Activated CD4-positive, alpha-beta memory T cell treated with anti-CD3 and anti-CD28 coated beads for 36 hours (primary cell): ENCODE measurements at places on chromosomes 12 and 14. TPM values are rescaled to one million over a fixed set of nuclear protein-coding genes. Genes with fewer than 3 reads are reported as not detected.
A peak's percentile ranks its signal among the peaks of the same experiment; 100 is the strongest.

DNA sequence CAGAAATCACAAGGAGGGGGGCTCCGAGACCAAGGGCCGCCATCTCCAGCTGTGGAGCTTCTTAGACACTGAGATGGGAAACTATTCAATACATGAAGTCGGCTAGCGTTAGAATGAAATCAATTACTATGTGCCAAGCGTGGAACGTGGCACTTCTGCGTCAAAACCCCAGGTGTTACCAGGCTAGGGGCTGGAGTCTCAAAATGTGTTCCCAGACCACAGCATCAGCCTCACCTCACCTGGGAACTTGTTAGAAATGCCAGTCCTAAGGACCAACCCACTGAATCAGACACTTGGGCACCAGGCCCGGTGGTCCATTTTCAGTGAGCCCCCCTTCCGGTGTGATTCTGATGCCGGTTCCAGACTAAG is 5.0 kb upstream of the SETD1B start:
- H3K27ac ChIP-seq, result peak overlapping the region; percentile 89
- H3K27me3 ChIP-seq, result no peaks in the 10 kb centered on the region
- H3K36me3 ChIP-seq, result peaks cover 30% of the 10 kb centered on the region
- H3K4me3 ChIP-seq, result peak overlapping the region; percentile 83
- no peak for DNase-seq

The FERMT2 gene
- 3.8 TPM for total RNA-seq

The KRT78 gene
- total RNA-seq, result not detected

DNA sequence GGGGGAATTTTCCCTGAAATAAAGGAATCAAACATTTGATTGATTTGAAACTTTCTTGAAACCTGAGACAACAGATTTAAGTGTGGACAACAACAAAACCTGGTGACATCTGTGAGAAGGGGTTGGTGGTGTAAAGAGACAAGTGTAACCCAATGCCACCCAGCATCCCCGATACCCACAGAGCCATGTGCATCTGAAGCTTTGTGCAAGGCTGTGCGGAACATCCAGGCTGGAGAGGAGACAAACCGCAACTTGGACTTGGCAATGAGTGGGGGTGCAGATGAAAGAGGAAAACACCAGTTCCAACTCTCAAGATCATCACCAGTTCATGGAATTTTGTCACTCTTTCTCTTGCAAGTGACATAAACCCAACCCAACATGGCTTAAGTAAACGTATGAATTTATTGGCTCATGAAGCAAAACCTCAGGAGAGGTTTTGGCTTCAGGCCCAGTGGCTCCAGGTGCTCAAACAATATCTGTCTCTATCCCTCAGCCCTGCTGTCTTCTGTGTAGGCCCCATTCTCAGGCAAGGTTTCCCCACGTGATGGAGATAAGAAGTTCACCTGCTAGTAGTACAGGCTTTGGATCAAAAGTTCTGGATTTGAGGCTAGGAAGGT is 55.2 kb upstream of the NTF3 start:
- no peak overlapping the region for H3K27ac ChIP-seq
- DNase-seq, result no peak
- H3K4me1 ChIP-seq, result no peaks in the 10 kb centered on the region

DNA sequence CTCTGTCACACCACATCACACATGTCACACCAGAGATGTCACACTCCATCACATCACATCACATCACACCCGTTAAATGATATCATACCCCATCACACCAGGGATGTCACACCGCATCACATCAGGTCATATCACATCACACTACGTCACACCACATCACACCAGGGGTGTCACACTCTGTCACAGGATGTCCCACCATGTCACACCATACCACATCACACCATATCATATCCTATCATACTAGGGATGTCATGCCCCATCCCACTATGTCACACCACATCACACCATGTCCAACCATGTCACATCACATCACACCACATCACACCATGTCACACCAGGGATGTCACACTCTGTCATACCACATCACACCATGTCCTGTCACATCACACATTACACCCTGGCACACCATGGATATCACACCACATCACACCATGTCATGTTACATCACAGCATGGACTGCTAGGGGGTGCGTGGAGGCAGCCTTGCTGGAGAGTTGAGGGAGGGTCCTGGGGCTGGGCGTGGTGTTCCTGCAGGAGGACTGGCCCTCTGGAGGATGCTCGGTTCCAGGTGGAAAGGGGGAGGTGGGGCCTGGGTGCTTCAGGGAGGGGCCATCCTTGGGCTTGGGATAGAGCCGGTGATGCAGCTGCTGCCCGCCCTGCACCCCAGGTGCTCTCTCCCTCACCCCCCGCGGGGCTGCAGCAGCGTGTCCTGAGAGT is 134.6 kb downstream of the TMEM121 start:
- peaks cover 20% of the 10 kb centered on the region for H3K27me3 ChIP-seq
- no peak for DNase-seq
- no peaks in the 10 kb centered on the region for H3K4me1 ChIP-seq
- H3K4me3 ChIP-seq, result no peak overlapping the region

The VDR gene
- total RNA-seq, result 156 TPM

DNA sequence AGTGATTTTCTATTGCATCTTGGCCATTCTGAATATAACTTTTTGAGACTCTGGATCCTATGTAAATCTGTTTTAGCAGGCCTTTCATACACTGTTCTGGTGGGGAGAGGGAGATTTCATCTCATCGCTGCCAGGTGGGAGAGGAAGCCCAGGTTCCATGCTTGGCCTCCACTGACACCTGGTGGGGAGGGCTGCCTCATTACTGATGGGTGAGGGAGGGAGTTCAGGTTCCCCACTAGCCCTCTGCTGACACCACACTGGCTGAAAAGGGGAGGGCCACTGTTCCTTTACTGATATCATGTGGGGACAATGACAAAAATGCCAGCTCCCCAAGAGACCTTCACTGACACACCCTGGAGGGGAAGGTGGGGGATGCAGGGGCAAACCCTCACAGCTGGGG is 2.4 kb upstream of the GALNT8 start:
- H3K27ac ChIP-seq, result no peak overlapping the region
- H3K4me3 ChIP-seq, result no peak overlapping the region
- H3K27me3 ChIP-seq, result peaks cover 20% of the 10 kb centered on the region
- no peaks in the 10 kb centered on the region for H3K4me1 ChIP-seq
- no peak for DNase-seq

- no peak overlapping the region for H3K4me3 ChIP-seq
- no peak overlapping the region for H3K27ac ChIP-seq
- no peaks in the 10 kb centered on the region for H3K36me3 ChIP-seq
- H3K27me3 ChIP-seq, result no peaks in the 10 kb centered on the region
- DNase-seq, result no peak
Measured at GRCh38 chr12:16726879-16727278, 120.9 kb upstream of the LMO3 start.

The EML5 gene
- 5.7 TPM for total RNA-seq

- peaks cover 3% of the 10 kb centered on the region for H3K36me3 ChIP-seq
- H3K27ac ChIP-seq, result no peak overlapping the region
- no peak overlapping the region for H3K4me3 ChIP-seq
- H3K4me1 ChIP-seq, result no peaks in the 10 kb centered on the region
- peaks cover 3% of the 10 kb centered on the region for H3K27me3 ChIP-seq
- no peak for DNase-seq
Measured at GRCh38 chr12:130058926-130059472, 103.3 kb upstream of the FZD10 start.

The TMEM63C gene
- total RNA-seq, result 0.80 TPM

The GPR162 gene
- total RNA-seq, result 0.31 TPM

The PAX9 gene
- total RNA-seq, result not detected

- H3K36me3 ChIP-seq, result peaks cover 7% of the 10 kb centered on the region
- no peak for DNase-seq
- H3K27ac ChIP-seq, result peak overlapping the region; percentile 97
- peaks cover 24% of the 10 kb centered on the region for H3K4me1 ChIP-seq
- peak overlapping the region; percentile 88 for H3K4me3 ChIP-seq
Measured at GRCh38 chr14:35044939-35045797, 904 bp upstream of the FAM177A1 start.

DNA sequence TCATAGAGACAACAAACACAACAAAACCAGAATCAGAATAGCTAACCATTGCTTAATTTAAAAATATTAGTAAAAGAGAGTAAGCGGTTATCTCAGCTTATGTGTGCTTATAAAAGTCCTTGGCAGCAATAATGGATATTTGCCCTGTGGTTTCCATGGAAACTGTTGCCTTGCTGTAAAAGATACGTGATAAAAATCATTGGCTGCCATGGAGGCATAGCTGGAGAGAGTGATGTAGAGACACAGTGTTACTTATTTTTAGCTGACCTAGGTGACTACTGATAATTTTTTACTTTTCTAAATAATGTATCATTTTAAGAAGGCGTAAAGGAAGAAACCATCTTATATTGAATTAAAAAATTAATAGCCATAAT is 92.9 kb downstream of the ERC1 start:
- H3K4me1 ChIP-seq, result peaks cover 16% of the 10 kb centered on the region
- H3K27me3 ChIP-seq, result no peaks in the 10 kb centered on the region
- H3K4me3 ChIP-seq, result no peak overlapping the region
- H3K27ac ChIP-seq, result no peak overlapping the region
- peaks cover 5% of the 10 kb centered on the region for H3K36me3 ChIP-seq

- peaks cover 39% of the 10 kb centered on the region for H3K4me1 ChIP-seq
- peak; percentile 21 for DNase-seq
- H3K36me3 ChIP-seq, result no peaks in the 10 kb centered on the region
- no peaks in the 10 kb centered on the region for H3K27me3 ChIP-seq
- H3K4me3 ChIP-seq, result no peak overlapping the region
Measured at GRCh38 chr12:96502477-96502876, 13.1 kb downstream of the CFAP54 start.

GRCh38 chr14:99040052-99040451 is 231.9 kb downstream of the BCL11B start:
- H3K4me1 ChIP-seq, result no peaks in the 10 kb centered on the region
- H3K36me3 ChIP-seq, result no peaks in the 10 kb centered on the region
- DNase-seq, result no peak
- no peak overlapping the region for H3K27ac ChIP-seq
- H3K4me3 ChIP-seq, result no peak overlapping the region

DNA sequence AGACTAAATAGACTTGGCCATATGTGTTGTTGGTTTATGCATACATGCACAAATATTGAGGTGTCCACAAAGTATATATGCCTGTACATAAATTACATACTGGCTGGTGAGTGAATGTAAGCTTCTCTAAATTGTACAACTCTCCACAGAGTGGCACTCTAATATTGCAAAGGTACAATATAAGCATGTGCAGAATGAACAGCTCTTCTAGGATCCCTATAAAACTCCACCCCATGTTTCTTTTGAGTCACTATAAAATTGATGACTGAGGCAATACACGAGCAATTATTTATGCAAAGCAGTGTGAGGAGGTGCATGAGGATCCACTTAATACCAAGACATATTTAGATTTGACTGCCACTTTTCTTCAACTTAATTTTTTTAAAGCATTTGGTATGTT is 172.2 kb downstream of the NAV3 start:
- no peaks in the 10 kb centered on the region for H3K4me1 ChIP-seq
- no peak for DNase-seq
- no peaks in the 10 kb centered on the region for H3K36me3 ChIP-seq
- H3K27me3 ChIP-seq, result no peaks in the 10 kb centered on the region

DNA sequence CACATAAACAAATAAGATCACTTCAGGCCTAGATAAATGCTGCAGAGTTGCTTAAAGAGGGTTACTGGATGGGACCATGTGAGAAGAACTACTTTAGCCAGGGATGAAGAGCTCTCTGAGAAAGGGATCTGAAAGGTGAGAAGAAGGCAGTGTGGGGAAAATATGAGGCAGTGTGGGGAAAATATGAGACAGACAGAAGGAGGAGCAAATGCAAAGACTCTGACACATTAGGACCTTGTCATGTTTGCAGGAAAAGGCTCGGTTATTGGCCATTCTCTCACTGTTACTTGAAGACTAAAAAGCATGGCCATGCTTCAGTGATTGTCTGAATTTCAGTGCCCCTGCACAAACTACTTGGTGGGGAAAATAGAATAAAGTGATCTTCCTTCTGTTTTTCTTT is 22.7 kb upstream of the TRIM9 start:
- no peak overlapping the region for H3K4me3 ChIP-seq
- H3K27me3 ChIP-seq, result peaks cover 5% of the 10 kb centered on the region
- H3K27ac ChIP-seq, result no peak overlapping the region
- H3K4me1 ChIP-seq, result no peaks in the 10 kb centered on the region
- no peak for DNase-seq
- no peaks in the 10 kb centered on the region for H3K36me3 ChIP-seq

GRCh38 chr12:9615420-9616136 is 7.9 kb upstream of the KLRB1 start:
- peak overlapping the region; percentile 77 for H3K27ac ChIP-seq
- no peak for DNase-seq
- H3K4me3 ChIP-seq, result peak overlapping the region; percentile 50
- no peaks in the 10 kb centered on the region for H3K27me3 ChIP-seq
- H3K36me3 ChIP-seq, result no peaks in the 10 kb centered on the region
- peaks cover 73% of the 10 kb centered on the region for H3K4me1 ChIP-seq

The C12orf50 gene
- not detected for total RNA-seq

The BCL2L14 gene
- 12.7 TPM for total RNA-seq

- H3K27ac ChIP-seq, result no peak overlapping the region
- no peak overlapping the region for H3K4me3 ChIP-seq
- no peaks in the 10 kb centered on the region for H3K4me1 ChIP-seq
Measured at GRCh38 chr12:31008241-31008761, 65.4 kb upstream of the DDX11 start.

DNA sequence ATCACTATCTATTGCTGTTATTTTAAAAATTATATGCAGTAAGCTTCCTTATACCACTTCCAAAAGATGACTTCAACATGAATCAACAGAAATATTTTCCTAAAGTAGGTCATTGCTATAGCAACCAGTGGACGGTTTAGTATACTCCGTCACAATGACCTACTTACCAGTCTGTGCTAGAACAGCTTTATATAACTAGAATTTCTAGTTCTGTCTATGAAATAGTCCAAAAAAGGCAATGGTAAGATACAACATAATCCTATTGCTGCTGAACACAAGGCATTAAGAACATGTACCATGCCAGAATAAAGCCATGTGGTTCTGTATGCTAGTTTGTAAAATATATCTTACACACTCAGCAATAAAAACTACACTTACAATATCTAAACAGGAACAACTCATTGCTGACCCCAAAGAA is 40.7 kb upstream of the MTERF2 start:
- peak overlapping the region; percentile 3 for H3K4me3 ChIP-seq
- peaks cover 67% of the 10 kb centered on the region for H3K4me1 ChIP-seq
- no peaks in the 10 kb centered on the region for H3K36me3 ChIP-seq
- DNase-seq, result no peak

The CD69 gene
- total RNA-seq, result 118 TPM

- peaks cover 54% of the 10 kb centered on the region for H3K4me1 ChIP-seq
- peak overlapping the region; percentile 60 for H3K27ac ChIP-seq
- no peaks in the 10 kb centered on the region for H3K27me3 ChIP-seq
Measured at GRCh38 chr12:25377469-25378177, 126.9 kb upstream of the KRAS start.

The CACNA2D4 gene
- total RNA-seq, result 13.3 TPM
